ENCODE measurements at places on chromosomes 4 and X.

DNA sequence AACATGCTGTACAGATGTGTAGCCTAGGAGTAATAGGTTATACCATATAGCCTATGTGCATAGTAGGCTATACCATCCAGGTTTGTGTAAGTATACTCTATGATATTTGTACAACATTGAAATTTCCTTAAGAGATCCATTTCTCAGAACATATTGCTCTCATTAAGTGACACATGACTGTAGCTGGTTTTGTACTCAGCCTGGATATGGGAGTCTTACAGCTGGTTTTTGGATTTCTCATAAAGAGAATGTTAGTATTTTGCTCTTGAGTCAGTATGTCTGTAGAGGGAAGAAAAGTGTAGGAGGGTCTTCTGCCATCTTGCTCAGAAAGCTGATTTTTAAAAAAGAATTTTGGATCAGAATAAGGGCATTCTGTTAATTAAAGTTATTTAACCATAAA, 85.3 kb downstream of the SMARCA5 start:
- DNase-seq: no peak

- no peak for DNase-seq
Observed at GRCh38 chr4:25783943-25784342, 78.8 kb downstream of the SEL1L3 start.

- DNase-seq: no peak
Observed at GRCh38 chr4:149029056-149029651, 586.9 kb upstream of the NR3C2 start.

- no peak for DNase-seq
Observed at GRCh38 chr4:25827897-25828296, 34.9 kb downstream of the SEL1L3 start.

GRCh38 chr4:170674176-170674575, 584.4 kb upstream of the AADAT start:
- no peak for DNase-seq

DNA sequence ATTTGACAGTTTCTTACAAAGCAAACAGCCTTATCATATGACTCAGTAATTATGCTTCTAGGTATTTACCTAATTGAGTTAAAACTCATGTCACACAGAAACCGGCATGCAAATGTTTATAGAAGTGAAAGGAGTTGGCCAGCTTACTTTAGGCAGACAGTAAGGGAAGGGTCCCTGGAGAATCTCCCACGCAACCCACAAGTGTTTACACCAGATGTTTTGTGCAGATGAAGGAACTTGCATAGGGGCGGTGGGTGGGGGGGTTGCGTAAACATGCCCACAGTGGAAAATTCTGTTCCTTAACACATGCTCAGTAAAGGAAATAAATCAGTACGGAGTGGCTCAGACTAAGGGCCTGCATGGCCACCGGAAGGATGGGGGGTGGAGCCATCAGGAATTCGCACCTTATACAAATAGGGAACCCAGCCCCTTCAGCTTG, 330.5 kb upstream of the AADAT start:
- no peak for DNase-seq

DNA sequence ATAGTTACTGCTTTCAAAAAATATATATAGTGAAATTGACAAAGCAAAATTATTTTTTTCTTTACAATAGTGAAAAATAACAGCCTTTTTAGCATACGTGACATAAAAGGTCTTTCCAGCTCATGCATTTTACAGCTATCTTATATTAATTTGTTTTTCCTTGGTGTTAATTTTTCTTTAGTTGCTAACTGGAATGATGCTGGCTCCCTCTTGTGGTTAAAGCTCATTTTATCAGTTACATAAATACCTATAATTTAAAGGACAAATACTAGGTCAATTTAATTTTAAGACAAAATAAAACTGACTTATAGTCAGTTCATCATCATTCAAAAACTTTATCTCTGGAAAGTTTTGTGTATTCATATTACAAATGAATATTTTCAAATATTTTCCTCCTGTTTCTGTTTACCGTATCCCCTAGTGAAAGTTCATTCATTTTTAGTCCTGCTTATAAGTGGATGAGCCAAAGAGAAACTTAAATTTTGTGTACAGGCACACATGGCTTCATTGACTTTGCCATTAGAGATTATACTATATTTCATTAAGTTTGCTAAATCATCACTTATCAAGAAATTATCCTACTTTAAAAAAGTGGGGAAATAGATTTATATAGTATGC, 9.9 kb upstream of the ANAPC4 start:
- peak; percentile 24 for DNase-seq

DNA sequence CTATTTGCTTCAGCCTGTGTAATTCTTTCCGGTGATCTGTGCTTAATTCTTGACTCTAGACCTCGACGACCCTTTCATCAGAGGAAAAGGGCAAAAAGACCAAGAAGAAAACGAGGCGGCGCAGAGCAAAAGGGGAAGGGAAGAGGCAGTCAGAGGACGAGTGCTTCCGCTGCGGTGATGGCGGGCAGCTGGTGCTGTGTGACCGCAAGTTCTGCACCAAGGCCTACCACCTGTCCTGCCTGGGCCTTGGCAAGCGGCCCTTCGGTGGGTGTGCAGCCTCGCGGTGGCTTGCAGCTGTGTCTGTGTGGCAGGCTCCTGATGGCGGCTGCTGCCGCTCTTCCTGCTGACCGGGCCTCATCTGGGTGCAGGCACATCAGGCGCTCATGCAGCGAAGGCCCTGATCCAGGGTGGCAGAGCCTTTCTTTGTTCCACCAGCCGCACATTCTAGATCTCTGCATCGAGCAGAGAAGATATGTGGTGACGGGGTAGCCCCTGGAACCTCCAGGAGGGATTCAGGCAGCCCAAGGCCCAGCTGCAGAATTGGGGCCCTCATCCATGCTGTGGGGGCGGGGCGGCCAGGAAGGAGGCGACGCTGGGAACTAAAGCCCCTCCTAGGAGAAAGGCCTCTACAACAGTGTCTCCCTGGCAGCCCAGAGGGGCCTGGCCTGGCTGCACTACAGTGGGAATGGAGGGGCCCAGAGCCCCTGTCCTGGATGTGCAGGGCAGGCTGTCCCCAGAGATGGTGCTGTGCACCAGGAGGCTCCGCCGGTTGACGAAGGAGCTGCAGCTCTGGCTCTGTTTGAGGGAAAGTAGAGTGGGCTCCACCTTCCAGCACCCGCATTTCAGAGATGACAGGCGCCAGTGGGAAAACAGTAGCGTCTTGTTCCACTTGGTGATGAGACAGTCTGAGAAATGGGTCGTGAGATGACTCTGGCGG, 32.1 kb downstream of the NELFA start:
- DNase-seq: no peak

DNA sequence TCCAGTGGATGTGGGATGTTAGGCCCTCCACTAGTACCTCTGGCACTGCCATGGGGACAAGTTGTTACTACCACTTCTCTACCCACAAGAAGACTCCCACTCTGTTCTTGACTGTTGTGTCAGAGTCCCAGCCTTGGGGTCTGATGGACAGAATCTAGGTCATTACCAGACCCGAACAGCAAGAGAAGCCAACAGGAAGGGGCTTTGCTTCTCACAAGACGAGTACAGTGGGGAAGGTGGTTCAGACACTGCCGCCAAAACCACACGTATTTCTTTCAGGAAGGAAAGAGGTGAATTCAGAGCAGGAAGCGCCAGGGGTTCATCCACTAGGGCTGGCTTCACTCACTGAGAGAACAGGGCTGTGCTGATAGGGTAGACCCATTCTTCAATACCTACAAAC, 161.3 kb upstream of the KIT start:
- DNase-seq: no peak

DNA sequence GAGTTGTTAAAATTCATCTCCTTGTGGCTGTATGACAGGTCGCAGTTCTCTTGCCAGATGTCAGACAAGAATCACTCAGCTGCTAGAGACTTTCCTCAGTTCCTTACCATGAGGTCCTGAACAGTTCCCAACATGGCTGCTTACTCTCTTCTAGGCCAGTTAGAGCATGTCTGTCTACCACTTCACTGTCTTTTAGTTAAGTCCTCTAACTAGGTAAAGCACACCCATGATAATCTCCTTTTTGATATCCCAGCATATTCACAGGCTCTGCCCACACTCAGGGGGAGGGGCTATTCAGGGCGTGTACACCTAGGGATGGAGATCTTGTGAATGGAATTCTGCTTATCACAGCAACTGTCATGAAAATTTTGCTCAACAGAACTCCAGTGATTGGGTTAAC, 190.1 kb downstream of the ADAMTS3 start:
- no peak for DNase-seq

GRCh38 chr4:10534820-10535219, 77.6 kb upstream of the ZNF518B start:
- no peak for DNase-seq

DNA sequence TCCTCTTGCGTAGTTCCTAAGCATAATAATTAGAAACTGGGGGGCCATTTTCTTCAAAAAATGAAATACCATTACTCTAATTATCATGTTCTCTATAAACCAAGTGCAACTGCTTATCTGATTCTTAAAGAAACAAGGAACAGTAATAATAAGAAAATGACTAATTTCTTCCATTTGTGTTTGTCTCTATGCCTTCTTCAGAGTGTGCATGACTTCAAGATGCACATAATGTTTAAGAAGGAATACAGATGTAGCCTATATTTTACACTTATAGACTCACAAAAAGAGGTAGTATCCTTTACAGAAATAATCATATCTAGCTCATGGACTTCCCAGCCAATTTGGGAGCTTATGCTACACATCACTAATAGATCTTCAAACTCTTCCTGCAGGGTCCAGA, 131.7 kb downstream of the CHRNA9 start:
- DNase-seq: no peak

DNA sequence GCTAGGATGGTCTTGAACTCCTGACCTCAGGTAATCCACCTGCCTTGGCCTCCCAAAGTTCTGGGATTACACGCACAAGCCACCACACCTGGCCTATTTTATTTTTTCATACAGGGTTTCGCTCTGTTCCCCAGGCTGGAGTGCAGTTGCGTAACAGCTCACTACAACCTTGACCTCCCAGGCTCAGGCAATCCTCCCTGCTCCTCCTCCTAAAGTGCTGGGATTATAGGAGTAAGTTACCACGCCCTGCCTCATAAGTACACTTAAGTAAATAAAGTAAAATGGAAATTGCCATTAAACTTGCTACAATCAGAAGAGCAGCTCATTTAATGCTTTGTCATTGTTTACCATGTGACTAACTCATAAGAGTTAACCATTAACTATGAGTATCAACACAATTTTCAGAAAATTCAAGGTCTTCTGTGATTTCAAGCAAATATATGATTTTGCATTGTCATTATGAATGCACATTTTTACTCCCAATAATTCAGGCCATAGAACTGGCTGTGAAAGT, 12.3 kb downstream of the UGDH start:
- peak; percentile 82 for DNase-seq

DNA sequence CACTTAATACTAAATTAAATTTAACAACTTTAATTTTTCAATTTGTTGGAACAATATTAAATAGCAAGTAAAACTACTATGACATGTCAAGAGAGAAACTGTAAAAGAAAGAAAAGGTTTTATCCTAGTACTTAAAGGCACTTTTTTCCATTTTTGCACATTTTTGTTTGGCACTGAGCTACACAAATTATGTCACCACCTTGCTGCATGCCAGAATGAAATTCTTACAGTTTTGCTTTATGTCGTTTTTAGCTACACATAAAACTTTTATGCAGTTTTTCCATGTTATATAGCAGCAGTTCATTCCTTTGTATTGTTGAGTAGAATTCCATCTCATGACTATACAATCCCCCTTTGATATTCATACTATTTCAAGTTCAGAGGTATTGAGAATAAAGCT, 99.1 kb upstream of the RXFP1 start:
- no peak for DNase-seq

GRCh38 chr4:5957076-5957475, 61.2 kb downstream of the C4orf50 start:
- no peak for DNase-seq

DNA sequence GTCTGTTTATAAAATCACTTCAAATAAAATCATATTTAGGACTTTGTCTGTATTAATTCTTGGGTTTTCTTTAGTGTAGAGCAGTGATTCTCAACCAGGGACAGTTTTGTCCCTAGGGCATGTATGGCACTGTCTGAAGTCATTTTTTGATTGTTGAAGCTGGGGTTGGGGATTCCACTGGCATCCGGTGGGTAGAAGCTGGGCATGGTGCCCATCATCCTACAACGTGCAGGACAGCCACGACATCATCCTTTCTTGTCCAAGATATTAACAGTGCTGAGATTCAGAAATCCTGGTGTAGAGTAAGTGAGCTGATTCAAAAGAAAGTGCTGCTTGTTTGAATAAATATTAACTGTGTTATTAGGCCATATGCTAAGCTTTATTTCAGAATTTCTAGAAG, 28.6 kb downstream of the DCLK2 start:
- no peak for DNase-seq
